ENCODE measurements at places on chromosomes 6 and 20.

DNA sequence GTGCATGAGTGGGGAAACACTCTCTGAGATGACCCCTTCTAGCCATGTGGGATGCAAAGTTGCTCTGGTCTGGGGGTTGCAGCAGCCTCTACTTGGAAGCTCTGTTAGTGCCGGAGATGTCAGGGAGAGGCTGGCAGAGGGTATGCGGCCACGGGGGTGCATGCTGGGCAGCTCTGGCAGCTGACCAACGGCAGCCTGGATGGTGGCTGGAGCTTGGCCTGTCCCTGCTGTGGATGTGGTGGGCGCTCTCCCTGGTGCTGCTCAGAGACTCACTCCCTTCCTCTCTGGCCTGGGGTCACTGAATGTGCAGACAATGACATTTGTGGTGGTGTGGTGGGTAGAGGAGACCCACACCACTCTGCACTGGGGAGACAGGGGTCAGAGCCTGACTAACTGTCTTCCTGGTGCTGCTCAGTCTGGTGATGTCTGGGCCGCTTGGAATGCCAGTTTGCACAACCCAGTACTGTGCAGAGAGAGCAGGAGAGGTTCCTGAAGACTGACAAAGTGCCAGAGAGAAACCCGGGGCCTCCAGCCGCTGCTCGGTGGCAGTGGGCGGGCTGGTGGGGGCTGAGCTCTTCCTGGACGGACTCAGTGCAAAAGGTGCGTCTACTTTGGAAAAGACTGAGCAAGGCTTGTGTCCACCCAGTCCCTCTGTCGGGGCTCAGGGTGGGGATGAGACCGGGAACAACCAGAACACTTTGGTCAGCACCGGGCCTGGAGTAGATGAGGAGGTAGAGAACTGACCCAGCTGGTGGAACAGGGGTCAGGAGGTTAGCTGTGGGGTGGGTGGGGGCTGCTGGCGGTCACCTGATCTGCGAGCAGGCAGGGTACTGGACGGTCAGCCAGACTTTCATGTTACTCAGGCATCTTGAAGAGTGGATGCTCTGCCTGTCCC is 2.7 kb downstream of the MYT1 start:
- no peak for DNase-seq

DNA sequence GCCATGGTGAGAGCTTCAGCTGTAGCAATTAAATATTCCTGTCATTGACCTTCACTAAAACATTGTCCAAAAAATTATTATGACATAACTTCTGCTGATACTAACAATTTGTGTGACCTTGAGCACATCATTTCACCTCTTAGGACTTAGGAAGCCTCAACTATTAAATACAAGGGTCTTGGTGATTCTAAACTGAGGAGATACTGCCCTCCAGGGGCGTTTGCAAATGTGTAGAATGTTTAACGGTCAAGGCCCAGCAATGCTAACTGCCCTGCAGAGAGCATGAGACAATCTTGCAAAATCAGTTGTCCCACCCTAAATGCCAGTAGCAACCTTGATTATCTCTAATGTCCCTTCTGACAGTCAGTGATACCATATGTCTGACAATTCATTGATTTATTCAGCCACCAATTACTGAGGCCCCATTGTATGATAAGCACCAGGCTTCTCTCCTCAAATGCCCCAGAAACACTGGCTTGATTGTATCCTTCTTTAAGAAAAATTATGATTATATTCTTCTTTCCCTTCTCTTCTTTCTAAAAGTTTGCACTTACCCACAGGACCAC is 284.1 kb upstream of the PLN start:
- DNase-seq = no peak

DNA sequence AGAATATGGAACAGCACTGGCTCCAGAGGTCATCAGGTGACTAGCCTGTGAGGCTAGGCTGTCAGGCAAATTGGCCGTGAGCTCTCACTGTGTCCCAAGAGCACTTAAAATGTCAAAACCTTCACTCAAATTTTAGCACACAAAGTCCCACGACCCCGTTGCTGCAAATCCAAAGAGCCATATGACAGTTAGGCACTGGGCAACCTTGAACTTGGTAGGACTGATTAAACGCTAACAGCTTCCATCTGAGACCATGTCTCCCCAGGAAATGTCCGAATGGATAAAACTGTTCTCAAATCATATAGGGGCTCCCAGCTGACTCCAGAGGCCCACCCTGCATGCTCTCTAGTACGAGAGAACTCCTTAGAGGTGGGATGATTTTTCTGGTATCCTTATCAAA is 196.6 kb downstream of the PHACTR1 start:
- no peak for DNase-seq

GRCh38 chr6:148521586-148521985 is 178.9 kb downstream of the SASH1 start:
- no peak for DNase-seq

GRCh38 chr20:42690842-42691437 is 498.8 kb downstream of the PTPRT start:
- no peak for DNase-seq

- DNase-seq = no peak
Observed at GRCh38 chr6:78947529-78947928, 80.2 kb downstream of the IRAK1BP1 start.

- no peak for DNase-seq
Observed at GRCh38 chr6:120378582-120379220, 955.6 kb downstream of the TBC1D32 start.

DNA sequence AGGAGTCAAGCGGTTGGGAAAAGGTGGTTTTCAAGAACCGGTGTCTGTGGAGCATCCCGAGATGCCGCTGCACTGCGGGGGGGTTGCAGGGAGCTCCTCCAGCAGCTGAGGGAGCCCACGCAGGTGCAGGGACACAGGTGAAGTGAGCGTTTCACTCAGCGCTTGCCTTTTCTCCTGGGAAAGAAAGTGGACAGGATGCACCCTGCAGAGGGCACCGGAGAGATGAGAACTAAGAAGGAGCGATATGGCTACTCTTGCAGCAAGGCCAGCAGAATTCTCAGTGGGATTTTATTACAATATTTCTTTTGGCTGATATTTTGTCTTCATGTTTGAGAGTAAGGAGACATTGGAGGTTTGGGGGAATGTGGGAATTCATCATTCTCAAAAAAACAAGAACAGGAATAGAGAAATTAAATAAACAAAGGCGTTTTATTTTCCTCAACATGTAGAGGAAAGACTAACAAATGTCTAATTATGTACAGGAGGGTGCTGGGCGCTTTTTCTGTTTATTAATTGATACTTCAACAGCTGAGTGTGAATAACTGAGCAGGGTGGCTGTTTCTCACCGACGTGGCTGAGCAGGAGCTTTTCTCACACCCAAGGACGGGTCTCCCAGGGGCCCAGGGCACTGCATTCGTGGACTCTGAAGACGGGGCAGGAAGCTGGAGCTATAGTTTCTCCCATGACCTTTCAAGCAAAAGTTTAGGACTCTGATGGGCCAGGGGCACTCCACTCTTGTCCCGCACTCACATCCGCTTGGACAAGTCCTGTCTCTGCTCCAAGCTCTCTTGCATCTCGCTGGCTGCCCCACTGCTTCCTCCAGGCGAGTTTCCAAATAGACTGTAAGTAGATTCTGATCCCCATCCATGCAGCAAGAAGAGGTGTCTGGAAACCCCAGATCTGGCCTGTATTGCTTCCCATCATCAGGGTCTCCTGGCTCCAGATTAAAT is 176.1 kb downstream of the SMOC2 start:
- DNase-seq = no peak

DNA sequence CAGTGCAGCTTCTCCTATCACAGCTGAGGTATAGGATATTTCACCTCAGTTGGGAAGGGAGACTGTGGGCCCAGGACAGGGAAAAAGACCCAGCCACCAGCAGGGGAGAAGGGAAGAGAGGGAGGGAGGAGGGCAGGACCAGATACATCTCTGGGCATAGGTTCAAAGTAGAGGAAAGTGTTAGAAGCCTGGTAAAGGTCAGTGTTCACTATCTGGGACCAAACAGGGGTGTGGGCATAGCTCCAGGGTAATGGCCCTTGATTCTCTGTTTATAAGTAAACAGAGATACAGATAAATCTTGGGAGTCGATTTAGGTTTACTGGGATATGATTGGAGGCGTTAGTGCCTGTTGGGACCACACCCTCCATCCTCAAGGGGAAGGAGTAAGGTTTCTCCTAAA is 266.2 kb downstream of the LRFN2 start:
- DNase-seq = no peak

DNA sequence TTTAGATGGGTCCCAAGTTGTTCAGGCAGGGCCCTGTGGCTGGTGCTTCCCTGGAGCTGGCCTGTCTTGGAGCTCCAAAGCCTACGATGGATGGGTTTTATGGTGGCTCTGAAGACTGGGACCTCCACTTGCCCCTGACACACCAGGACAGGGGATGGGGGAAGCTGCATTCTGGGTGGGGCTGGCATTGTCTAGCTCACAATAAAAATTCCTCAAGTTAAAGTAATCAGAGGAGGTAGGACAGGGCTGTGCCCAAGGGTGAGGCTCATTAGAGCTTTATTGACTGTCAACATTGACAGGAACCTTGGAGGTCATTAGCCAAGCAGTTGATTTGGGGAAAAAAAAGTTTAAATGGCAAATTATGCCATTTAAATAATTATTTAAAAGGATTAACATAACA is 35.7 kb downstream of the TFAP2C start:
- no peak for DNase-seq

DNA sequence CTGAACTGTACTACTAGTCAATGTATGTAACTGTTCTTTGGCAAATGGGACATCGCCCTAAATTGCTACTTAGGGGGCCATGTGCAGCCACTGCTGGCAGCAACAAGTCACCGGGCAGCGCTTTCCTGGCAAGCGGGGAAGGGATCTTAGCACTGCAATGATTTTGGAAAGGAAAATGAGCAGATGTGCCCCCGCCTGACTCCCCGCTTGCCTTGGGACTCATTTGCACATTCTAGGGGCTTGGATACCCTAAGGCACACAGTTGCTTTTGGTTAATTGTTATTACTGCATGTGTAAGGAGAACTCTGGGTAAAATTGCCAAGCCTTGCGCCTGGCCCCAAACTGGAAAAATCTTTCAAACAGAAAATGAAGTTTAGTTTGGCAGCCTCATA is 32.2 kb downstream of the CD83 start:
- no peak for DNase-seq

GRCh38 chr6:53982366-53983050 is 128.7 kb upstream of the MLIP start:
- no peak for DNase-seq

DNA sequence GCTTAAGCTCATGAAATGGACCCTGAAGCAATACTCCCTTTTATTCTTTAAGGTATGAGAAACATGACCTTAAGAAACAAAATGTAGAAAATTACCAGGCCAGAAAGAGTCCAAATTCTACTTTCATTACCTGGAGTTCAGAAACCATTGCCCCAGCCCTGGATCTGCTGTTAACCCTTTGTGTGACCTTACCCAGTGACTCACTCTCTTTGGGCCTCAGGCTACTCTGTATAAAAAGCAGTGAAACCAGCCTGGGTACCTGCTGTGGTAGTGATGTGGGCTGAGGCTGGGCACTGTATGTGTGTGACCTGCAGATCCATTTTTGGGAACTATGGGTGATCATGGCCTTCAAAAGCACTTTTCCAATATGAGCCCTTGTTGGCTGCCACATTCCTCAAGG is 47.2 kb downstream of the SLC9A8 start:
- no peak for DNase-seq

DNA sequence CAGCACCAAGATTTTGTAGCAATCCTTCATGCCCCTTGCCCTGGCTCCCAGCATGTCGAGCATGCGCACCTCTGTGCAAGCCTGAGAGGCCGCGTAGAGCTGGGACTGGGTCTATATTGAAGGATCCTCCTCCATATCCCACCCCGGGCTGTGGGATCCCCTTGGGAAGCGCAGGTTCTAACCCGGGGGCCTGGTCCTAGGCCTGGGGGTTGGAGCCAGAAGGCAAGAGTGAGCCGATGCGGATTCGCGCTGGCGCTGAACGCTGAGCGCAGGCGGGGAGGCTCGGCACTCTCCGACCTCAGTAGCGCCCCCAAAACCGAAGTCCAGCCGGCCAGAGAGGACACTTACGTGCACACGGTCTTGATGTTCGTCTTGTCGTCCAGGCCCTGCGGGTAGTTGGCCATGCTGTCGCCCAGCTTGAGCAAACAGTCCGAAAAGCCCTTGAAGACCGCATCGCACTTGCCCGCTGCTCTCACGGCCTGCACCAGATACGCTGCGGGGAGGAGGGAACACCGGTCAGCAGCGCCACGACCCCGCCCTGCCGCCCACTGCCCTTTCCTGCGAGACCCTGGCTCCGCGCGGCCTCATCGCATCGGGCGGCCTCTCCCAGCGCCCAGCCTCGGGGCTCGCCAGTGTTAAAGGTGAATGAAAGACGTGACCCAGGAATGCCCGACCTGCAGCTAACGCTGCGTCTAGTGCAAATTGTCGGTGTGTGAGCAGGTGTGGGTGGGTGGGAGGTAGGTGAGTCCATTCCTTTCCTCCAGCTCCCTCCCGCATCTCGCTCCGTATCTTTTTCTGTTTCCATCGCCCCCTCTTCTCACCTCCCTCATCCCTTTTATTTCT is 4.5 kb downstream of the NRN1 start:
- peak; percentile 5 for DNase-seq

DNA sequence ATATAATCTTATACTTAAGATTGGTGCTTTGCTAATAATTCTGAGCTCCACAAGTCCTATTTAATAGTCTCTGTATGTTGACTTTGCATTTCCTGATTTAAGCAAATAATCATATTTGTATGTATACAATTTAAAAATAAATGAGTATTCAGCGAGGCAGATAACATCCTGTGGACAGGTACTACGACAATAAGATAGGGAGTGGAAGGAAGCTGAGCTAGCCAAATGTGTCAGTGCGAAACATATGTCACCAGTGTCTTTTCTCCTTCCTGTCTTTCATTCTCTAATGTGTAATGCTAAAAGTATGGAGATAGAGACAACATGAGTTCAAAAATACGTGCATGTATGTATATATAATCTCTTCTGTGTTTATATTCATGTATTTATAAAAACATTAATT is 359.6 kb upstream of the KCNQ5 start:
- DNase-seq = no peak
